ENCODE measurements at places on chromosomes 7 and 10. TPM values are rescaled to one million over a fixed set of nuclear protein-coding genes. Genes with fewer than 3 reads are reported as not detected.

GRCh38 chr7:4958477-4959301 is at the start of gene MMD2:
TSS of gene MMD2 (minus strand) at chr7:4959187. CDS start at chr7:4959017, 170 bp downstream.
- no peak for DNase-seq

The ZNF775 gene
- total RNA-seq = 5.7 TPM

The SDK1 gene
- total RNA-seq = 1.8 TPM

The CFAP69 gene
- 2.1 TPM for total RNA-seq

The CLDN3 gene
- not detected for total RNA-seq

Measured in A172 (cell line).